GM23338 (cell line): ENCODE measurements at places on chromosomes 4 and X. TPM values are rescaled to one million over a fixed set of nuclear protein-coding genes. Genes with fewer than 3 reads are reported as not detected.

DNA sequence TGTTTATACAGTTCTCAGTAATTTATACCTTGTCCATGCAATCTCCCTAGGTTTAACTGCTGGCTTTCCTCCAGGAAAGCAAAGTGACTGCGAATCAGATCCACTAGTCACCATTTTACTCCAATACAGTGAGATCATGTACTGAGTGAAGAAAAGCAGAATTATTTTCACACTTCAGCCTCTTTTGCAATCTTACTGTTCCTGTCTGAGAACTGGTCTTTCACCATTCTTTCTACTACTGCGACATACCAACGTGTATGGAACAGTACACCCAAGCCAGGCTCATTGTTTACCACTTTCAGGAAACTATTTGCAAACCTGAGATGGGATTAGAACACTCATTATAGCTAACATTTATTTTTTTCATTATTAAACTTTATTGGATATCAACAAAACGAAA is 8.0 kb upstream of the MSL3 start:
- no peak overlapping the region for H3K27ac ChIP-seq
- DNase-seq = no peak
- no peaks in the 10 kb centered on the region for H3K36me3 ChIP-seq
- H3K27me3 ChIP-seq = no peaks in the 10 kb centered on the region
- H3K4me3 ChIP-seq = no peak overlapping the region

GRCh38 chr4:177441803-177442622 is at the start of gene AGA:
AGA (minus strand) TSS chr4:177442437; CDS start chr4:177442375, 62 bp downstream.
- no peaks in the 10 kb centered on the region for H3K27me3 ChIP-seq
- no peaks in the 10 kb centered on the region for H3K36me3 ChIP-seq
- peak within 1 kb of the TSS; percentile 62 for H3K4me3 ChIP-seq

GRCh38 chr4:48254381-48255071 is 15.1 kb downstream of the TEC start:
- H3K4me3 ChIP-seq = no peak overlapping the region
- DNase-seq = no peak
- no peaks in the 10 kb centered on the region for H3K36me3 ChIP-seq
- H3K27me3 ChIP-seq = no peaks in the 10 kb centered on the region
- no peaks in the 10 kb centered on the region for H3K4me1 ChIP-seq

DNA sequence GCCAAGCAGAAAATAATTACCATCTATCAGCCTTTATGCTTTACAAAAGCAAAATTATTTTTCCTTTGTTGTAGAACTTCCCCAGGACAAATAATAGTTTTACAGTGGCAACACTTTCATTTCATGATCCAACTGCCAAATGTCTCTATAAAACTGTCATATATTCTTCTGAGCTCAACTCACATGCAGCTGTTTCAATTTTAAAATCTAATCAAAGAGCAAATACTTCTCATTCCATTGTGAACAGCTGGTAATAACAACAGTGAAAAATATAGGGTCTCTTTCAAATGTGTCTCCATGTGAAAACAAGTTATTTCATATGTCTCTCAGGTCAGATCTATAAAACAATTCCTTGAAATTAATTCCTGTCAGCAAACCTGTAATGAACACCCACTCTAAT is 270.6 kb upstream of the SLC7A11 start:
- H3K27ac ChIP-seq = no peak overlapping the region
- H3K4me3 ChIP-seq = no peak overlapping the region
- no peaks in the 10 kb centered on the region for H3K27me3 ChIP-seq
- no peaks in the 10 kb centered on the region for H3K36me3 ChIP-seq

The ATP2B3 gene
- total RNA-seq = 0.17 and 0.54 TPM in 2 replicates

The FAT1 gene
- total RNA-seq = 124 and 137 TPM in 2 replicates
